ENCODE measurements at places on chromosomes 2 and 18. TPM values are rescaled to one million over a fixed set of nuclear protein-coding genes. Genes with fewer than 3 reads are reported as not detected.

GRCh38 chr2:61356261-61356957 is 114.5 kb downstream of the USP34 start:
- DNase-seq, result no peak

DNA sequence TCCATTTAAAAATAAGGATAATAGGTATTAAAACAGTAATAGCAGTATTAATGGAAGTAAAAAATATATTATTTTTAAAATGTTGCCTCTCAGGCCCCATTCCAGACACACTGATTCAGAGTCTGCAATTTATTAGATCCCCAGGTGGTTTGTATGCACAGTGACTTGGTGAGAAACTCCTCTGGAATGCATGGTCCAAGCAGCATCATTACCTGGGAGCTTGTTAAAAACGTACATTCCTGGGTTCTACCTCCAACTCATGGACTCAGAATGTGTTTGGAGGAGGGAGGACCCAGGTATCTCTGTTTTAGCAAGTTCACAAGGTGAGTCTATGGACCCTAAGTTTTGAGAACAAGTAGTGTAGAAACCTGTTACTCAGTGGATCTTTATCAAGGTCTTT is 95.6 kb downstream of the ITGA4 start:
- no peak for DNase-seq

GRCh38 chr2:234121999-234122398 is 71.5 kb downstream of the SPP2 start:
- no peak for DNase-seq

GRCh38 chr2:54672590-54673456 is 50.6 kb upstream of the EML6 start:
- no peak for DNase-seq

GRCh38 chr2:191617575-191617974 is 60.4 kb upstream of the NABP1 start:
- peak; percentile 91 for DNase-seq

DNA sequence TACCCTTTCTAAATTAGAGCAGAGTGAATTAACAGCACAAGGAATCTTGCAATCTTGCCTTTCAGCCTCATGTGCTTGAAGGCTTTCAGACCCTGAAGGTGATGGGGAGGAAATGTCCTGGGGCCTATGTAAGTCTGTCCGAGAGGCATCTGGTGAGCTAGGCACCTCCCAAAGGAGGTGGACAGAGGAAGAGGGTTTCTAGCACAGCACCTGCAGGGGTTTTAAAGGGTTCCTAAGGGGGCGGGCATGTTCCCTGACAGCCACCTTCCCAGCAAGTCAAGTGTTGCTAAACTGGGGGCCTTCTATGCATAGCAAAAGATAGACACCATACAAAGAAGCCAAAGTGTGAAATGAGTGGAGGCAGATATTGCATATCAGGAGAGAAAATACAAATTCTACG is 88.5 kb downstream of the CDH2 start:
- DNase-seq, result no peak

DNA sequence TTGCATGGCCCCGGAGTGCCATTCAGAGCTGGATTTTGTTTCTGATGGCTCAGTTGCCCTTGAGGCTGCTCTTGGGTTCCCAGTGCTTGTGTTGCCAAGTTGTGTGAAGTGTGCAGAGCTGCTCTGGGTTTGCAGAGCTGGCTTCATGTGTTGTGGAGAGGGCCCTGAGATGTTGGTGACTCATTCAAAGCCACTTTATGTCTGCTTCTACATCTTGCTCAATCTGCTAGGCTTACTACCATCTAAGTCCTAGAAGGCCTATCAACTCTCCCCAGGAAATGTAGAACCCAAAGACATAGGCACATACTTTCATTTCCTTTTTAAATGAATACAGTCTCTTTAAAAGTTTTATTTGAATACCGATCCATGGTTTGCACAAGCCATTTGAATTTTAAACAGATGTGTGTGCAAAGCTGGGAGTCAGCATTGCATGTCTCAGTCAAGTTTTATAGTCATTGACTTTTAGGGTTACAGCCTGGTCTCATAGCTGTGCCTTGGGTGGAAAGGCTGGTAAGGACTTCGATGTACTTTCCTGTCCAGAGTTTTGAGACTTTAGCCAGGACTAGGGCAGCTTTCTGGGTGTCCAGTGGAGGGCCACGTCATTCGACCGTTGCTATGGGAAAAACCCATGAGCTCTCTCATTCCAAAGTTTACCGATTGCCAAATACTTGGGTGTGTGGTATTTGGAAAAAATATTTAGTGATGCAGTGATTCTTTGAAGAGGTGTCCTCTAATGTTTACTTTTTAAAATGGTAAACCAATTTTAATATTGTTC is 105.0 kb downstream of the LTBP1 start:
- no peak for DNase-seq

- DNase-seq, result no peak
Measured at GRCh38 chr2:136538489-136538888, 226.9 kb upstream of the THSD7B start.

- no peak for DNase-seq
Measured at GRCh38 chr2:191083540-191083939, 67.3 kb downstream of the STAT4 start.

Gene HRH4
- 0.34 TPM for total RNA-seq

Gene ANO7
- 0.25 TPM for total RNA-seq

Gene QPCT
- total RNA-seq, result 0.53 TPM

Data from CD4-positive, alpha-beta T cell (primary cell).